ENCODE measurements at places on chromosomes 12 and 14.

GRCh38 chr14:66649498-66649897 lies 141.6 kb downstream of the GPHN start:
- H3K27me3 ChIP-seq = no peaks in the 10 kb centered on the region
- no peak for DNase-seq
- no peaks in the 10 kb centered on the region for H3K36me3 ChIP-seq

DNA sequence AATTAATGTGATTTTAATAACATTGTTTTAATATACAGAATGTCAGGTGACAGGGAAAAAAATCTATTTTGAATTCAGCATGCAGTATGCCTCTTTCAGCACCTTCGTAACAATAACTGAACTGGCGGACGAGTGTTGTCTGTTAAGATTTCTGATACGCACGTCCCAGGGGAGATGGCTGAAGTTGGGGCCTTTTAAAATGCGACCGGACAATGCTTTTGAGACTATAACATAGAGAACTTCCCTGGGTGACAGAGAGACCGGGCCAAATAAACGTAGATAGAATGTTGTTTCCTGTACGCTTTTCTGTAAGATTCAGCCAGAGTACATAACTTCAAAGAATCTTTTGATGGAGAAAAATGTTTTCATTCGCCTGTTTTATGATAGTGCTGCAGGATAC lies 239.7 kb downstream of the EGLN3 start:
- H3K4me1 ChIP-seq = peaks cover 18% of the 10 kb centered on the region
- H3K27me3 ChIP-seq = no peaks in the 10 kb centered on the region
- DNase-seq = no peak
- H3K36me3 ChIP-seq = no peaks in the 10 kb centered on the region

DNA sequence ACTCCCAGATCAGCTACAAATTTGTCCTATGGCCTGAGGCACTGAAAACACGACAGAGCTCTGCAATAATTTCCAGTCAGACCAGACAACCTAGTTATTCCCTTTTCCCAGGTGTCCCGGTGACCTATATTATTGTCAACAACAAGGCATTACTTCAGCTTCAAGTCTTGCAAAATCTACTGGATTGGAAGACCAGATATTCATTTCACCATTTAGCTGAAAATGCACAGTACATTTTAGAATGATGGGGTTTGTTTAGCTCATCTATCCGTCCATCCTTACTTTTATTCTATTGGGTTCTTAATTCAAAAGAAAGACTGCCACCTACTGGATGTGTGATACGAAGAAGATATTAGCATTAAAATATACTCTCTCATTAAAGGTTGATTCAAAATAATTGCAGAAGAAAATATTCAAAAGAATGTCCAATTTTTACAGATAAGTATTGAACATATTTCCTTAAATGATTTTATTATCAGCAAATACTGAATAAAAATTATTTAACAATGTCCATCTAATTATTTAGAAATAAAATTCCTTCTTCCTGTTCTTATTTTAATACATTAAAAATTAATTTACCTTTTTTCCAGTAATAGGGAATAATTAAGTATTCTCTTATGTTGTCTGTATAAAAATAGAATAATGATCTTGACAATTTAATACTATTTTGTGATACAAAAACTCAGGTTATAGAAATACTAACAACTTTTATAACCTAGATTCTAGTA lies 244.9 kb upstream of the LRIG3 start:
- DNase-seq = peak; percentile 76
- H3K27ac ChIP-seq = no peak overlapping the region
- no peaks in the 10 kb centered on the region for H3K4me1 ChIP-seq
- no peak overlapping the region for H3K4me3 ChIP-seq

DNA sequence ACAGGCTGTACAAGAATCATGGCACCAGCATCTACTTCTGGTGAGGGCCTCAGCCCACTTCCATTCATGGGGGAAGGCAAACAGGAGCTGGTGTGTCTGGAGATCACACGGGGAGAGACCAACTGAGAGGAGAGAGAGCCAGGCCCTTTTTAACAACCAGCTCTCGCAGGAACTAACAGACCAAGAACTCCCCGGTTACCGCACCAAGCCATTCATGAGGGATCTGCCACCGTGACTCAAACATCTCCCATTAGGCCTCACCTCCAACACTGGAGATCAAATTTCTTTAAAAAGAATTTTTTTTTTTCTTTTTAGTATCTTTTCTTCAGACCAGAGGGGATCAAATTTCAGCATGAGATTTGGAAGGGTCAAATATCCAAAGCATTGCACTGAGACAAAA lies 16.7 kb upstream of the AQP2 start:
- 0 out of 2 replicates have a peak, but pooled peaks cover 3% of the 10 kb centered on the region for H3K4me1 ChIP-seq
- no peak overlapping the region for H3K4me3 ChIP-seq
- no peaks in the 10 kb centered on the region for H3K27me3 ChIP-seq
- H3K27ac ChIP-seq = no peak overlapping the region
- DNase-seq = no peak
- H3K36me3 ChIP-seq = no peaks in the 10 kb centered on the region

All from GM23338 (cell line).